ENCODE measurements at places on chromosomes 2 and 18.

DNA sequence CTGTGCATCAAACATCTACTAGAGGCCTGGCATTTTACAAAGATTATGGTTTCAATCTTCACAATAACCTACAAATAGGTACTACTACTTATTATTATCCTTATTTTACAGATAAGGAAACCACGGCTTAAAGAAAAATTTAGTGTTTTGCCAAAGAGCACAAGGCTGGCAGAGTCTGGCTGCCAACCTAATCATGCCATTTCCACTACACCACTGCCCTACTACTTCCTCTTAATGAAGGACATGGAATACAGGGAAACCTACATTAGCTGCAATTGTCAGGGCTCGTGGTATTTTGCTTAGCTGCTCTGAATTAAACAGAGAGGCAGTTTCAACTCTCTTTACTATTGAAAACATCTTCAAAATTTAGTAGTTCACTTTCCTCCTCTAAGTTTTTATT lies 5.9 kb downstream of the MBOAT2 start:
- no peak for DNase-seq

DNA sequence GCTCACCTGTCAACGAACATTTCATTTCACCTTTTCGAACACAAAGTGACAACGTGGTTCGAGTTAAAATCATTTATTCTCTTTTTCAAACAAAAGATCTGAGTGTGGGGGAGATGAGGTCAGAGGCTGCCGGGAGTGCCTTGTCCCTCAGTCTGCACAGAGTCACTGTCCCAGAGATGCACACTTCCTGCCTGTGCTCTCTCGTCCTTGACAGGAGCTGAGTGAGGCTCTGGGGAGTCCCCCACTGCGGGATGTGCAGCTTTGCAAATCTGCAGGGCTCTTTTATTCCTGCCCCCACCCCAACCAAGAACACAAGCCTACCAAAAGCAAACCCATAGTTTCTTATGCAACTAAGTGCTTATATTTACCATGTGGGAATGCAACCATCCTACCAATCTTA lies 497.8 kb downstream of the EIPR1 start:
- DNase-seq, result no peak

- no peak for DNase-seq
These were observed 82.2 kb upstream of the PNPT1 start for GRCh38 chr2:55775828-55776227.

DNA sequence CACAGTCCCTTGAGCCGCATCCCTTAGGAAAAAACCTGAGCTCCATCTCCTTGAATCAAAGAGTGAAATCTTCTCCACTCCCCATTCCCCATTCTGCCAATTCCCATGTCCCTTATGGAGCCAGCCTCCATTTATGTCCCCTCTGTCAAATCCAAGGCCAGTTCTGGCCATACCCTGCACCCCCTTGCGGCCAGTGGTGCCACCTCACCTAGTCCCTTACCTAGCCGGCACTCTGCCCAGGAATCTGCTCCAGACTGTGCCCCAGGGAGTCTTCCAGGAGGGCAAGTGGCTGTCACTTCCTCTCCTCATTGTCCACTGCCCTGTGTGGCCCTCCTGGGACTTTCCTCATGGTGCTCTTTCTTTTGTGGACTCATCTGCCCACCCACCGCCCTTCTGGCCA lies 195.4 kb upstream of the RMP24 start:
- DNase-seq, result no peak

- DNase-seq, result no peak
These were observed 45.2 kb upstream of the SCG2 start for GRCh38 chr2:223647258-223647952.

Measured in CD4-positive, alpha-beta T cell treated with Interleukin-17A for 1 hour (primary cell).